ENCODE measurements at places on chromosomes 1 and 21.

DNA sequence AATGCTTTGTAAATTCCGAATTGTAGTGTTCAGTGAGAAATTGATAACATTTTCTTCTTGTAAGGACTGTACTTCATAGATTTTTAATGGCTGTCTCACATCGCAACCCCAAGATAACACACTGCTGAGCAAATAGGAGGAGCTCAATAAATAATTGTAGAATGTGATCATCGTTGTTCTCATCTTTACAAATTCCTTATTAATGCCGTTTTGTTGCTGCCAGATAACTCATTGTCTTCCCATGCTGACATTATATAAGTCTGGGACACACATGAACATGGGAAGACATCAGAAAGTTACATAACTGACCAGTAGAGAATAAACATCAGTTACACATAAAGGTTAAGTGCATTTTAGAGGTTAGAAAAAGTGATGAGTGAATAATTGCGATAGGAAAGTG, 46.4 kb upstream of the TSPAN2 start:
- no peak for DNase-seq

- peak; percentile 4 for DNase-seq
These were observed 637.3 kb downstream of the MATN1 start for GRCh38 chr1:30085811-30086770.

- DNase-seq: peak; percentile 74
These were observed 717 bp upstream of the BATF3 start for GRCh38 chr1:212700223-212700891.

DNA sequence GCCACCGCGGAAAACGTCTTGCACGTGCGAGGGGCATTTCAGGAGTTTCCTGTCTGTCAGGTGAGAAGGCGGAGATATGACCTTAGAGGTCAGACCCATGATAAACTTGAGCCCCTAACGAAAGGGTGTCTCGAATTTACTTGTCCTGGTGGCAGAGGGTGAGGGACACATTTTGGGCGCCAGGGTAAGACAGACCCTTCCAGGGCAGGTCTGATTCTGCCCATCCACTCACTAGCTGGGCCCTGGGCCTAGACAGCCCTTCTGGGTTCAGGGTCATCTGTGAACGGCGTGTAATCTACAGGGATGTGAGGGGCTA, 395 bp upstream of the CSRP1 start:
- DNase-seq: no peak

- no peak for DNase-seq
These were observed 168.8 kb downstream of the ZSCAN20 start for GRCh38 chr1:33641104-33641830.

DNA sequence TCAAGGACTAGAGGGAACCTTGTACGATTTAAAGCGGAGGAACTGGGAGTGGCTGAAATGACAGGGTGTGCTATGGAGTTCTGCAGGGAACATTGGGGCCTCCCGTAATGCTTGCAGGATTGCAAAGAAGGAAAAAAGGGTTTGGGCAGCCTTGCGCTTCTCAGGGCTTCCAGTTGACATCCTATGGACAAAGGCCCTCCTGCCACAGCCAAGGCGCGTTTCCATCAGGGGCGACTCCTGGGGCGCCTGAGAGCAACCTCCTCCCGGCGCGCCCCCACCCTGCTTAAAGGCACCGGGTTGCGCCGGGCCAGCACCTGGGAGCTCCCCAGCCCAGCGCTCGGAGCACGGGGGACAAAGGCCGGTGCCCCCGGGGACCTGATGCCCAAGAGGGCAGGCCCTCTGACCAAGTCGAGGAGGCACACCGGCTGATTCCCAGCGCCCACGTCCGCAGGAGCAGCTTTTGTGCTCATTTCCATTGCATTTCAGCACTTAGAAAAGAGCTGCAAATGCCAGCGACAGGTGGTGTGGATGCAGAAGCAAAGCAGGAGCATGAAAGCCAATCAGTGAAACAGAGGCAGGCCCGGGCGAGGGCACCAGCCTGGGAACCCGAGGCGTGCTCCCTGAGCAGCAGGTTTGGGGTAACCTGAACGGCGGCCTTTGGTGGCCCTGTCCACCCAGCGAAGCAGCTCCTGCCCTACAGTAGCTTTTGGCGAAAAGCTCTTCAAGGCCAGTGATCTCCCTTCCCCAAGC, 17.6 kb upstream of the RNF187 start:
- no peak for DNase-seq

DNA sequence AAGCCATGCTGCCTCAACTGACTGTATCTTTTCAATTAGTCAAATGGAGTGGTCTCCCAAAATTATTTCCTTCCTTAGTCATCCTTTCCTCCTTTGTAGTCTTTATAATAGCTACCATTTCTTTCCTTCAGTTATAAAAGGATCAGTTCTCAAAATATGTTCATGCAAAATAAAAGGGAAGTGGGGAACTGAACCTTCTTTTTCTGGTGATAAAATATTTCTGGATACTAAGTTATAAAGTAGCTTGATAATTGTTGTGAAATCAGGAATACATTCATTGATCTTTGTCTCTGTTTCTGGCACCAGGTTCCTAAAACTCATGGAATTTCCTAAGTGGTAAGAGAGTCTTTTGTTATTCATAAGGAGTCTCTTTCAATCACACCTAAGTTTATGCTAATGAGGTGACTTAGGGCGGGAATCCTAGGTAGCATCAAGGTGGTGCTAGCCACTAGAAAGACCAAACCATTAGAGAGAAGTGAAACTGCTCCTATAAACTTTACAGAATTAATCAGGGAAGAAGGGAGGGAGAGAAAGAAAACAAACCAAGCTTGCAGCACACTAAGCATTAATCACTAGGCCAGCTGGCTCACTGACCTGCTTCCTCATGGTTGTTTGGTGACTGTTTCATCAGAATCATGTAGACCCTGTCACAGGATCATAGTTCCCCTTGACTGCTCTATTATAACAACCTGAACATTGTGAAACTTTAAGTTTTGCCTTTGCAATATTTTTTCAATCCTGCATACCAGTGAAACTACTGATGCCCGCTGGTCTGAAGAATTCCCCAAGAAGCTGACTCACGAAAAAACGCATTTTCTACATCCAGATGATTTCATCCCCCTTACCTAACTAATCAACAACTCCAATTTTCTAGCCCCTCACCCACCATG, 161.6 kb upstream of the PTBP2 start:
- DNase-seq: no peak

DNA sequence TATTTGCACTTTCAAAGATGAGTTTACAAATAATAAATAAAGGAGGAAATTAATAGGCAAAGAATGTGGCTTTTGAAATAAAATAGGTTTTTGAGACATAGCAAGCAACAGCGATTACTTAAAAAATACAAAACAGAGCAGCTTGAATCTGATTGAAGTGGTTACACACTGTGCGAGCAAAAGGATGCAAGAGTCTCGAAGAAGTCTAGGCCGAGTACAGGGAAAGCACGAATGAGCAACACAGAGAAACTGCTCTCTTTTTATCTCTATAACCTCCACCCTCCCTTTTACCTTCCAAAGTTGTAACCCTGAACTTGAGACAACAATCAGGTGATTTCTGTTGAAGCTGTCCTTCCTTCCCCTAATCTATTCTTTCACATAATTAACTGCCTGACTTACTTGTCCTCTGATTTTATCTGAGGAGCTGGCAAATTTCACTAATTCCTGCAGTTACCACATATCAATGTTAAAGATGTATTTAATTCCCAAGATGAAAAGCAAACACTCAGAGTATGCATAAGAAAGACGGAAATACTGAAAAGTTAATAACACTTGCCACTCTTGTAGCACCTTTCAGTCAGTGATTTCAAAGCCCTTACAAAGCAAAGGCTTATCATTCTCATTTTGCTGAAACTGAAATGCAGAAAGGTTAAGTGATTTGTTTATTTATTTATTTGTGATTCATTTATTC, 1030.1 kb downstream of the ADGRL2 start:
- DNase-seq: no peak

DNA sequence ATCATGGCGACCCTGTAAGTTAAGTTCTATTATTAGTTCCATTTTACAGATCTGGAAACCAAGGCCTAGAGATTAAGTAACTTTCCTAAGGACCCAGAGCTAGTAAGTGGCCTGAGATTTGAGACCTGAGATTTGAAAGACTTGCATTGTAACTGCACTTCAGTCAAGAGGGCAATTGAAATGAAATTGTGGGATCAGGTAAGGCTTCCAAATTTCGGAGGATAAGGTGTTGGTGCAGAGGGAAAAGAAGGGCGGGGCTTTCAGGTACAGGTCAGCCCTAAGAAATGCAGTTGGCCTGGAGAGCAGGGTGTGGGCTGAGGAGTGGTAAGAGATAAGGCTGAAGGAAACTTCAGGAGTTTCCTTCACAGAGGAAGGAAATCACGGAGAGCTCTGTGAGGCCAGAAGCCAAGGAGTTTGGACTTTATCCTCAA, 51.1 kb downstream of the SLC16A1 start:
- no peak for DNase-seq

- DNase-seq: no peak
These were observed 26.7 kb upstream of the DUSP10 start for GRCh38 chr1:221768444-221769066.

GRCh38 chr1:27130798-27131197, 24.1 kb downstream of the SLC9A1 start:
- DNase-seq: no peak

DNA sequence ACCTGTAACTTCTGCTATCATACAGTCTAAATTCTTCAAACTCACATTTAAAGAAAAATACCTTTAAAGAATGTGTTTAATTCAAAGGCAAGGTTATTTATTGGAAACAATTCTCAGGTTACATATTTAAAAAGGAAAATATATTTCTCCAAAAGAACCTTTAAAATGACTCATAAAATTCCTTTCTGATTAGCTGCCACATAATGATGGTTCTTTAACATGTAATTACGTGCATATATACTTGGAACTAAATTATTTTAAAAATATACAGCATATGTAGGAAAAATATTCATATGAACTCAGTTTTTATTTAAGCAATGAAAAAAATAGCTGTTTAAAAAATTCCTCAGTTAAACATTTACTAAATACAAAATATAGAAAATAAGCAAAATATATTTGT, 173.6 kb downstream of the COP1 start:
- DNase-seq: no peak

DNA sequence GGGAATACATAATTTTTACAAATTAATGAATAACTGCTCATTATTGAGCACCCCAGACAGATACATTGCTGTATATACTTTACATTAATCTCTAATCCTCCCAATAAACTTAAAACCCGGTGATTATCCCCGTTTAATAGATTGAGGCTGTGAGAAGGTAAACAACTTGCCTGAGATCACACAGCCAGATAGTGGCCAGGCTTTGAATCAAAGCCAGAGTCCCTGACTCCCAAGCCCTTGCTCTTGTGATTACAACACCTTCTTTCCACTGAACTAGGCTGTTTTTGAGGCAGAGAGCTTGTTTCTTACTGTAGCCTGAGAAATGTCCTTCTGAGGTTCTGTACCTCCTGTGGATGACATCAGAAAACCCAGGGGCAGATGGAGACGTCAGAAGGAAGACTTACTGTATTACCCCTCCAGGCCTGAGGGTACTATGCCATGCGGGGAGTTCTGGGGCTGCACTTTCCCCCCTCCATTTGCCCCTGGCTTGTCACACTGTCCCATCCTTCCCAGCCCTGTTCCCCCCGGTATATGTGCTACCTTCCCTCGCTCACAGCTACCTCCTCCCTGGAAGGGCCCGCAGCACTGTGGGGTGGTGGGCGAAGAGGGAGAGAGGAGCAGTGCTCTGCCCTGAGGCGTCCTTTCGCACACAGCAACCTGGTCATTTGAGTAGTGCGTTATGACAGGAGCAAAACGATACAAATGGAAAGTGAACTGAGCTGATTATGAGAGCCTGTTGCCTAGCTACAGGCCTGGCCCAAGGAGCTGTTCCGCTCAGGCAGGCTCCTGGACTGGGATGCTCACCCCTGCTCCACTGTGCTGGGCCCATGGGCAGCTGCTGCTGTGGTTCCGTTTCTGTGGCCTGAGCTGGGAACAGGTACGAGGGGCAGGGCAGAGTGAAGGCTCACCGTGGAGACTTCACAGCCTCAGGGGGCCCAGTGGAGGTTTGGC, 4.6 kb downstream of the KCNC4 start:
- DNase-seq: no peak

DNA sequence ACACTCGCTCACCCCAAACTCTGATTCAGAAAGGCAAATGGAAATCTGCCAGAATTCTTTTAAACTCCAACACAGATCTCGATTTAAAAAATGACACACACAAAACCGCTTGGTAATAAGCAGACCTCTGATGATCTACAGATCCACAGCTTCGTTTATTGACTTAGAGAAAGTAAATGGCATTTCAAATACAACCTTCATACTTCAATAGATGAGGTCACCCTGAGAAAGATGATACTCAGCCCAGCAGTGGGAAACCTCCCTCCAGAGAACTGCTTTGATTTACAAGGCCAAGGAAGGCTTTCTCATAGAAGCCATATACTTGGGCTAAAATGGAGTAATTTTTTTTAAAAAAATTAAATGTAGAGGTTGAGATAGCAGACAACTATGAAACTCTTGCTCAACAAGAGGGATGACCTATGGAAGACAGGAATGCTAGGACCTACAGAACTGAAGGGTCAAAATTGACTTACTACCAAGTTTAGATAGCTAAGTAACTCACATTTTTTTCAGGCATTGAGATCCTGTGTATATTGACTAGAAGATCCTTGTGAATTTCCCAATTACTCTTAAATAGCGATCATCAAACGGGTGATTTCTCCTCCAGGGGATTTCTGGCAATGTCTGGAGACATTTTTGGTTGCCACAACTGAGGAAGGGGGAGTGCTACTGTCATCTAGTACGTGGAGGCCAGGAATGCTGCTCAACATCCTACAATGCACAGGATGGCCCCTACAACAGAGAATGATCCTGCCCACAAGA, 143.9 kb downstream of the CLIC6 start:
- DNase-seq: no peak

DNA sequence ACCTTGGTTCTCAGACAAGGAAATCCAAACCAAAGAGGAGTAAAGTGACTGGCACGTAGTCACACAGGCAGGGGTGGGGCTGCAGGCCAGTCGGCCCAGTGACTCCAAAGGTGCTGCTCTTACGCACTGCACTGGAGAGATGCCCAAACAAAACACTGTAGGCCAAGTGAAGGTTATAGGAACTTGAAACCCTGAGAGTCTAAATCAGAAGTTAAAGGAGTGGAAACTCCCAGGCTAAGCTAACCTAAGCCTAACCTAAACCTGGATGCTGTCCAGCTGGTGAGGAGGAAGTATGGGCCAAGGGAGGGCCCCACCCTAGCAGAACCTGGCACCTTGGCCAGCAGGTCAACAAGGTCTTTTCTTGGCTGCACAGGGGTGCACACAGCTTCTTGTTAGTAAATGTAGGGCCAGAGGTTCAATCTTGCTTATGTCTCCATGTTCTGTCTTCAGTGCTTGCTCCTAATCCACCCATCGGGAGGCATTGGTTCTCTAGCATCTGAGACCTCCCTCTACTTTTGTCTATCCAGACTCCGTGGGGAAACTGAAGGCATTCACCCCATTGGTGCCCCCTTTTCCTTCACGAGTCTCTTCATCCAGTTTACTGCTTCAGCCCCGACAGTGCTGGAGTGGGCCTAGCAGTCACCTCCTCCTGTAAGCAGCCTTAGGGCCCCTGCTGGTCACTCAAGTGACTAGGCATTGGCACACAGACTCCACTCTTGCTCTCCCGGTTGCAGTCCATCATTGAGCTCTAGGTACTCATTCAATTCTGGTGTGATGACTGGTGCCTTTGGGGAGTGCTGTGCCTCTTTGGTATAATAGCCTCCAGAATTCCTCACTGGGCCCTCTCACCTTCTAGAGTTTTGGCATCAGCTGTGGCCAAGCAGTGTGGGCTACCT, 12.9 kb upstream of the TMEM125 start:
- no peak for DNase-seq
